ENCODE measurements at places on chromosomes 2 and 18.

GRCh38 chr2:18077704-18078103 is 199.2 kb downstream of the KCNS3 start:
- DNase-seq = no peak

- DNase-seq = no peak
Observed at GRCh38 chr2:44037221-44037620, 41.4 kb upstream of the LRPPRC start.

DNA sequence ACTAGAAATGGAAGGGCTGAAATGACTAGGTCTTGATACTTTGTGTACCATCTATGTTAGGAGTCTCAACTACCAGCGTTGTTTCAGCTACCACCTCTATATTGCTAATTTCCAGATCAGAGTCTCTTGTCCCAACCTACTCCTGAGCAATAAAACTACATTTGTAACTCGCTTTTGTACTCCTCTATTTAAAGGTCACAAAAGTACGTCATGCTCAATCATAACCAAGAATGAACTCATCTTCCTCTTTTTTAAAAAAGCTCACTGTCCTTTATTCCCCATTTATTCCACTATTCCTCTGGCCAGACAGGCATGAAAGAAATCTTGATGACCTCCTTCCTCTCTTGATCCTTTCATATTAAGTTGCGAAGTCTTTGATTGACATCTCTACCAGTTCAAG is 11.2 kb upstream of the MATN3 start:
- no peak for DNase-seq

GRCh38 chr2:35526741-35527140 is 828.8 kb upstream of the CRIM1 start:
- no peak for DNase-seq

Data from glomerular endothelial cell (primary cell).